ENCODE measurements at places on chromosomes 1 and 21.

DNA sequence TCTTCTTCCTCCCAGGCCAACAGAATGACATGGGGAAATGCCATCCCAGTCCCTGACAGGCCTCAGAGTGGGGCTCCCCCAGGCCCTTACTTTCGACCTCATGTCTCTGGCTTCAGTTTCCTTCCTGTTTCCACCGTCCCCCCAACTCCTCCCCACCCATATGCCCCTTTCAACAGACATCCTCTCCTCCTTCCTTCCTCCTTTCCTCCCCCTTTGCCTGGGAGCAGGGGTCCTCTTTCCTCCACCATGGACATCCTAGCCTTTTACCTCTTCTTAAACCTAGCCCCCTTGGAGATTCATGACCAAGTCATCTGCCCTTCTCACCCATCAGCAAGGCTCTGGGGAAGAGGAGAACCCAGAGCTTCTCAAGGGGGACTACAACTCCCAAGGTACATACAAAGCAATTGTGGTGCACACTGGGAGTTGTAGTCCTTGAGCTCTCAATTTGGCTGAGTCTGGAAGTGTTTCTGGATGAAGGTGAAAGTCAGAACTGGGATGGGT, 4.0 kb downstream of the ZBTB7B start:
- DNase-seq = no peak

- DNase-seq = no peak
These were observed 159.0 kb upstream of the ZNHIT6 start for GRCh38 chr1:85867189-85867588.

DNA sequence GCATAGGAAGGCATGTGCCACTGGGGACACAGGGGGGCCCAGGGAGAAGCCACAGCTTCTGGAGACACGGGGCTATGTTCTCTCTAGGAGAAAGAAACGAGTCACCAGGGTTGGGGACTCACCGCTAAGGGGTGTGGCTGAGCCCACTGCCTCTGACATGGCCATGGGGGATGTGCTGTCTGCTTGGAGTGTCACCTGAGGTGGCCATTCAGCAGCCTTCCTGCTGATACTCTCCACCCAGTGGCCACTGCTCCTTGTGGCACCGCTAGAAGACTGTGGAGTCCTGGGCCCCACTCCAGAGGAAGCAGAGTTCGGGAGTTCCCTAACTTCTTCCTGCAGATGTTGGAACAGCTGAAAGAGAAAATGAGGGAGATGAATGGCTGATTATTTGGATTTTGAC, 91.2 kb upstream of the SLC45A1 start:
- DNase-seq = no peak

GRCh38 chr1:196002906-196003305, 605.3 kb downstream of the KCNT2 start:
- no peak for DNase-seq

GRCh38 chr1:38045401-38046332, 926 bp downstream of the POU3F1 start:
- DNase-seq = no peak

DNA sequence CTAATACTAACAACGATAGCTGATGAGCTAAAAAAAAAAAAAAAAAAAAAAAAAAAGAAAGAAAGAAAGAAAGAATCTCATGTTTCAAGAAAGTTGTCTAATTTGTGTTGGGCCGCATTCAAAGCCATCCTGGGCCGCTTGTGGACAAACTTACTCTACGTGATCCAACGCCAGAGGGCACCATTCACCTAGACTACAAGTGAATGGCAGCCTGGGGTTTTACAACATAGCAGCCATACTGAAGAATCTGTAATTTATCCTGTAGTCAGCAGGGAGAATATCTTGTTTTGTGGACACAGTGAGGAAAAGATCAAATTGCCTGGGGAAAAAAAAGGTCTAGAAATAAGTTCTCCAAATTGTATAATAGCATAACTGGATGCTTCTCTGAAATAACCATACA, 47.0 kb downstream of the CYP2J2 start:
- DNase-seq = peak; percentile 30

GRCh38 chr1:67626090-67626860, 58.7 kb upstream of the GADD45A start:
- DNase-seq = no peak

DNA sequence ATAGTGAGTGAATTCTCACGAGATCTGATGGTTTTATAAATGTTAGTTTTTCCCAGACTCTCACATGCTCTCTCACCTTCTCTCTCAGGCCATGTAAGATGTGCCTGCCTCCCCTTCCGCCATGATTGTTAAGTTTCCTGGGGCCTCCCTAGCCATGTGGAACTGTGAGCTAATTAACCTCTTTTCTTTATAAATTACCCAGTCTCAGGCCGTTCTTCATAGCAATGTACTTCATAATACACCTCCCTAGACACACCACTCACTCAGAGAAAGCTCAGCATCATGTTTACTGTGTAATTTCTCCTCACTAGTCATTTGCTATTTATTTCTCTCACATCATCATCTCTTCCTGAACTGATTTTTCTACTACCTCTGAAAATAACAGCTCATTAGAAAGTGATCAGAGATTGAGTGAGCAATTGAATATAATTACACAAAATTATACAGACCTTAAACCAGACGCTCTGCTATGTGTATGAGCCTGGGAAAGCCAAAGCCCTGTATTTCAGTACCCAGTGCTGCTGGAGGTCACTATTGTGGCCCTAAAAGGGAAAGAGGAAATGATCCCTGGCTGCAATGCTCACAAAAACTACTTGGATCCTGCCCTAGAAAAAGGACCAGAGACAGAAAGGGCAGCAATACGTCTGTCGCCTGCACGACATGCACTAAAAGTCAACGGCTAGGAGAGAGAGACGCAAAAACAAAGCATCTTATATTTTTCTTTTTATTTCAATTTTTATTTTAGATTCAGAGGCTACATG, 284.5 kb downstream of the DSCAM start:
- no peak for DNase-seq

DNA sequence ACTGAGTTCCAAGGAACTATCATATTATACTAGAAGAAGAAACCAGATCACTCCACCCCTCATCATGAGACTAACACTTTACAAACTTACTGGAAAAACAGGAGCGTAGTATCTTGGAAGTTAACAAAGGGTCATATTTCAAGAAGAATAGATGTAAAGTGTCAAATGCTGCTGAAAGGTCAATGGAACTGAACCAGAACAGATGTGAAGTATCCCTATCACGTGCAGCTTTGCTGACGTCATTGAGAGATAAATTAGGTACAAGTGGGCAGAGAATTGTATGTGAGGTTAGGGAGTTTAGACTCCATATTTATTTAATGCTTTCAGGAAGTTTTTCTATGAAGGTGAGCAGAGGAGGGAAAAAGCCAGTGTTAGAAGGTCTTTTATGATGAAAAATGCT, 483.0 kb downstream of the NCAM2 start:
- DNase-seq = no peak

DNA sequence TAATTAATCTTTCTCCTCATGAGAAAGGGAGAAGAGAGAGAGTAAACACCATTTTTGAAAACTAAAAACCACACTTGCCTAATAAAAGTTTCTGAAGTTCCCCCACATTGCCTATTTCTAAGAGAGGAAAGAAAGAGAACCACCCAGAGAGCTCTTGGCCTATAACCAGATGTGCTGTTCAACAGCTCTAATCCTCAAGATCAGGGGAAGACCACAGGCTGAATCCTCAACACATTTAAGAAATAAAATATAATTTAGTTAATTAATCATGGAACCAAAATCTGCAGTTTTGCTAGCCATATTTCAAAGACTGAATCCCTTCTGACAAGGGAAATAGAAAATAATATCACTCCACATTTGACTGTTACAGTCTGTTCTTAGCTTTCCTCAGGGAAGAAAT, 11.9 kb downstream of the PRRX1 start:
- DNase-seq = no peak

DNA sequence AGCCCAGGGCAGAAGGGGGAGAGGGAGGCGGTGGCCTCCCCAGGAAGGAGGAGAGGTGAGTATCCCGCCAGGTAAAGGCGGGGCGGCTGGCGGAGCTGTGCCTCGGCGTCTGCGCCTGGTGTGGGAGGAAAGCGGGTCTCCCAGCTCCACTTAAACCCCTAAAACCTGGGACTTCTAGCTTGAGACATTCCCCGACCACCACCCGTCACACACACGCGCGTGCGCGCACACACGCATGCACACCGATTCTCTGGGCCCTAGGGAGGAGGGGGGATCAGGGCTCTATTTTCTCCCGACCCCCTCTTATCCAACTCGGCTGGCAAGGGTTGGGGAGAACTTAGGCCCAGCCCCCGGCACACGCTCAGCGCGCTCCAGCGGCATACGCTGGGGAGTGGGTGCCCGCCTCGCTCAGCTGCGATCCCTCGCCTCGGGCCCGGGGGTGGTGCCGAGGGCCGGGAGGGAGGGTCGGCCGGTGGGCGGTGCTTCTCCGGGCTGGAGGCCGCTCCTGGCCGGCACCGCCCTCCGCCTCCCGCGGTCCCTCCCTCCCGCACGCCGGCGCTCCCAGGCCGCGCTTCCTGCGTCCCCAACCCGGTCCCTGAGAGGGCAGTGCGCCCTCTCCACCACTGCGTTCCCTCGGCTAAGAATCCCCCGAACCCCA, at the start of gene TMEM51:
TSS of gene TMEM51 (plus strand) at position 564 of the 658 bp plus-strand sequence. CDS start 61,341 bp downstream, outside the sequence.
- DNase-seq = no peak

GRCh38 chr21:18907076-18907475, 503.5 kb upstream of the TMPRSS15 start:
- no peak for DNase-seq

- no peak for DNase-seq
These were observed 24.6 kb downstream of the UBE4B start for GRCh38 chr1:10057343-10057742.

DNA sequence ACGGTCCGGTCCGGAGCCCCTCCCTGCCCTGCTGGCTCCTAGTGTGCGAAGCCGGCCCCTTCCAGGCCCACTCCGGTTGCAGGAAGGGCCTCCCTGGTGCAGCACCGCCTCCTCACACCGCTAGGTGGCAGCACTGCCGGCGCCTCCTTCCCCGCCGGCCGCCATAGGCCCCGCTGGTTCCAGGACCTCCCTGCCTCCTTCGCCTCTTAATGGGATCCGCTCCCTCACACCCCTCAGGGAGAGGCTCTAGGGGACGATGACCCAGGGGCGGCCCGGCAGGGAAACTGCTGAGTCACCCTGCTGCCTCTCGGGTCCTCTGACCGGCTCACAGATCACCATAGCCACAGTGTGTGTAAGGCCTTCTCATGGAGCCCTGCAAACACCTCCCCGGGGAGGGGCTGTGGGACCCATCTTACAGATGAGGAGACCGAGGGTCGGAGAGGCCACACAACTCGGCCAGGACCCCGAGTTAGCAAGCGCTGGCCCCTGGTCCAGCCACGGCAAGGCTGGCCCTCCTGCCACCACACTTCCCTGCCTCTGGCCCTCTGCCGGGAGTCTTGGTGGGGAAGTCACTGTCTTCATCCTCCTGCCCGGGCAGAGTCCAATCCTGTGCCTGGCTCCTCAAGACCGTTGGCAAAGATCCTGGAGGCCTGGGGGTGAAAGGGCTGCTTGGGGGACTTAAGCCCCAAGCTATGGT, 1.6 kb upstream of the AJAP1 start:
- DNase-seq = peak; percentile 30

DNA sequence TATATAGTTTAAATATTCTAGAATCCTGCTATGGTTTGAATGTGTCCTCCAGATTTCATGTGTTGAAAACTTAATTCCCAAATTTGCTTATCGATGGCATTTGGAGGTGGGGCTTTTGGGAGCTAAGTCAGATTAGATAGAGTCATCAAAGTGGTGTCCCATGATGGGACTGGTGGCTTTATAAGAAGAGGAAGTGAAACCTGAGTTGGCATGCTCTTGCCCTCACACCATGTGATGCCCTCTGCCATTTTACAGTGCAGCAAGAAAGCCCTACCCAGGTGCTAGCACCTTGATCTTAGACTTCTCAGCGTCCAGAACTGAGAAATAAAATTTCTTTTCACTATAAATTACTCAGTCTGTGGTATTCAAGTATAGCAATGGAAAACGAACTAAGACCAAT, 111.3 kb downstream of the TGFB2 start:
- DNase-seq = no peak

- DNase-seq = no peak
These were observed 222.6 kb upstream of the KCTD3 start for GRCh38 chr1:215344539-215344938.

GRCh38 chr1:111302374-111302773, 11.7 kb downstream of the CHIA start:
- no peak for DNase-seq

DNA sequence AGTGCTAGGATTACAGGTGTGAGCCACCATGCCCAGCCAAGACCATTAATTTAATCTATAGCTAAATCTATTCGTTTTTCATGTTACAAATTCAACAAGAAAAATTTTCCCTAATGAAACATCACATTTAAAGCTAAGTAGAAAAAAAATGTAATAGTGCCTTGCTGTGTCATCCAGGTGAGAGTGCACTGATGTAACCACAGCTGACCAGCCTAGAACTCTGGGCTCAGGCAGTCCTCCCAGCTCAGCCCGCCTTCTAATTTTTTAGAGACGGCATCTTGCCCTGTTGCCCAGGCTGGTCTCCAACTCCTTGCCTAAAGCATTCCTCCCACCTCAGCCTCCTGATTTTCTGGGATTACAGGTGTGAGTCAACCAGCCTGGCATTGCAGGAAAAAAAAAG, 109.0 kb downstream of the PPIAL4G start:
- DNase-seq = no peak

GRCh38 chr1:15048437-15048980, 105.0 kb upstream of the TMEM51 start:
- no peak for DNase-seq

DNA sequence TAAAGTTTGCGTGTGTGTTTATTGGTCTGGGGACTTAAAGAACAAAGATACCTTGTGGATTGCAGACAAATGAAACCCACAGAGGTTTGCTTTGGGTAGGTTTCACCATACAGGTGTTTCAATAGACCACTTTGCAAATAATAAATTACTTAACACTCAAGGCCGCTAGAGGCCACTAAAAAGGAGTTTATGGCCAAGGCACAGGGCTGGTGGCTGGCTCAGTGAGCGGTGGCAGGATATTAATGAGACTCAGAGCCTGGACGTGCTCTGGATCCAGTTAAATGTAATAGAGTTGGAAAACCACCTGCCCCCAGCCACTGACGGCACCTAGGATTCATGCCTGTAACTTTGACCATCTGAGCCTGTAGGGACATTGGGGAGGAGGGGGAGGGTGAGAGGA, 44.5 kb downstream of the LRRC38 start:
- no peak for DNase-seq

Measured in tibial nerve (tissue), 4 donors.